ENCODE measurements at places on chromosomes 3 and 15.

- DNase-seq, result no peak
Measured at GRCh38 chr3:4493941-4494894, 1.1 kb downstream of the ITPR1 start.

GRCh38 chr3:70933105-70933810 lies 620.8 kb upstream of the MDFIC2 start:
- DNase-seq, result no peak

GRCh38 chr15:66486887-66487286 lies 10.7 kb downstream of the SNAPC5 start:
- DNase-seq, result no peak

DNA sequence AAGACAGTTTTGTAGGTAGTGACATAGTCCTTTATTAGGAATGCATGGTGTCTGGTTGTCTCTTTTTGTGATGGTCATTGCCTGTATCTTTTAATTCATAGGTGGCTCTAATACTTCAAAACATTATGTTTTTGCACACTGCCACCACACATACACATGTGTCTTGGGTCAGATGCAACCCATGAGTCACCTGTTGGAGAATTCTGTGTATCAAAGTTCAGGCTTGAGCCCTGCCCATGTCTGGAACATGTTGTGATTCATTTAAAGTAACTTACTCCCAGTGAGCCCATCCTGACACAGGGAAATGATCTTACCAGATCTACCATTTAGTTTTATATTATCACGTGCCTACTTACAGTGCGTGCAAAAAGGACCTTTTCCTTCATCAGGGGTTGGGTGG lies 142.7 kb downstream of the GHSR start:
- no peak for DNase-seq

DNA sequence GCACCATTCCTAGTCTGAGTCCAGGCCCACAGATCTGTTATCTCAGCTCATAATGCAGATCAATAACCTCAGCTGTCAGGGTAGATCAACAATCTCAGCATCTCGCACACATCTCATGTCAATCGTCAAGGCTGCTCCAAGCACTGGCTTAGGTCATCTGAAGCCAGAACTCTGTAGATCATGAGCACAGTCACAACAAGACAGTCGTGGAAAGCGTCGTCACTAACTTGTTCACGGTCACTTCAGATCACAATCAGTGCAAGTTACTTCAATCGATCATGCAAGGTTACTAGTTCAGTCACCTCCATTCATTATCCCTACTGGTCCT lies 71.8 kb downstream of the RBPMS2 start:
- no peak for DNase-seq

DNA sequence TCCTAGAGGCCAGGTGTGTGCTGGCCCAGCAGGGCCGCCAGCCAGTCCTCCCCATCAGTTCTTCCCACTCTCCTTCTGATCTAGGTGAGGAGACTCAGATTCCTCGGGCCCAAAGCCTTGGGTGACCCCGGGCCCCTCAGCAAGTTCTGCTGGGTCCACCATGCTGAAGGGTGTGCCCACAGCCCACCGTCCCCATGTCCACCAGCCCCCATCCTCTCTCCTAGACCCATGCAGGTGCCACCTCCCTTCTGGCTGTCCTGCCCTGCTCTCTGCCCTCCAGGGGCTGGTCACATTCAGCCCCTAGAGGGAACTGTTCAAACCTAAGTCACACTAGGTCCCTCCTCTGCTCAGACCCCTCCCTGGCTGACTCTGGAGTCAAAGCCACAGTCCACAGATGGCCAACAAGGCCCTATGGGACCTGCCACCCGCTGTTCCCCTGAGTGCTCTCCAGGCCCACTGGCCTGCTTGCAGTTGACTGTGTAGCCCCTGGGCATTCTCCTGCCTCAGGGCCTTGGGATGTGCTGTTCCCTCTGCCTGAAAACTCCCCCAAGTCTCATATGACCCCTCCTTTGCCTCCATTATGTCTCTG lies 878 bp upstream of the TLR9 start:
- no peak for DNase-seq

GRCh38 chr3:61858054-61858453 lies 296.7 kb downstream of the PTPRG start:
- no peak for DNase-seq

DNA sequence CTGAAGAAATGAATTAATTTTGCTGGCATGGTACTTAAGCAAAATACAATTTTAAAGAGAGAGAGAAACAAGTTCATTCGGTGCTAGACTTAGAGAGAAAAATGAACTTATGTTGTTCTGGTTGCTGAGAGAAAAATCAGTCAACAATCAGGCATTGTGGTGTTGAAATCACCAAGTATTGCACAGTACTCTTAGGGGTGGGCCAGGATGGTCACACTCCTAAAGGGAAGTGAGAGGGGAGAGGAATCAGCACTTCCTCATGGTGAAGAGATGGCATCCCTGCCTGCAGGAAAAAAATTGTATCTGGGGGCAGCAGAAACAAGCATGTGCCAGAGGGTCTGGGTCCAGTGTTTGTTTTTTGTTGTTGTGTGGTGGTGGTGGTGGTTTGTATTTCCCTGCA lies 7.0 kb upstream of the DMXL2 start:
- no peak for DNase-seq

GRCh38 chr15:30001602-30002001 lies 81.2 kb upstream of the GOLGA8J start:
- no peak for DNase-seq

GRCh38 chr3:69815970-69816369 lies 76.7 kb downstream of the MITF start:
- DNase-seq, result no peak

GRCh38 chr3:166211451-166211850 lies 374.2 kb upstream of the BCHE start:
- DNase-seq, result no peak

- DNase-seq, result no peak
Measured at GRCh38 chr15:85752124-85752475, 42.6 kb downstream of the KLHL25 start.

- no peak for DNase-seq
Measured at GRCh38 chr3:34363881-34364280, 565.5 kb downstream of the PDCD6IP start.

GRCh38 chr3:32685543-32686185 lies 676 bp downstream of the CNOT10 start:
- DNase-seq, result no peak

- no peak for DNase-seq
Measured at GRCh38 chr3:182812123-182812522, 18.8 kb downstream of the ATP11B start.

DNA sequence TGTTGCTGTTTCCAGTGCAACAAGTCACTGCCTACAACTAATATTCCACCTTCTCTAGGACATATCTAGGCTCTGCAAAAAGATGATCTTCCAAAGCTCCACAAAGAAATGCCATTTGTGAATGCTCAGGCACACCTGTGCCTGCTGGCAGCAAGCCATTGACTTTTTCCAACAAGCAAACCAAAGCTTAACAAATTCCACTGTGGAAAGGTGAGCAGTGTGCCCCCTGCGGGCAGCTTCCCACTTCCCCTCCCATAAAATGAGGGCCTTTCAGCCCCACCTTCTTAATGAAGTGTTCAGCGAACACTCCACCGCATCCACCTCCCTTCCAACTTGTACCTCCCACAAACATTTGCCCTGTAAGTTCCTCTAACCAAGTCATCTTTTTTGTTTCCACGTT lies 157.5 kb upstream of the SLC24A5 start:
- DNase-seq, result no peak

GRCh38 chr3:43523454-43524053 lies 98.3 kb downstream of the ANO10 start:
- DNase-seq, result no peak

DNA sequence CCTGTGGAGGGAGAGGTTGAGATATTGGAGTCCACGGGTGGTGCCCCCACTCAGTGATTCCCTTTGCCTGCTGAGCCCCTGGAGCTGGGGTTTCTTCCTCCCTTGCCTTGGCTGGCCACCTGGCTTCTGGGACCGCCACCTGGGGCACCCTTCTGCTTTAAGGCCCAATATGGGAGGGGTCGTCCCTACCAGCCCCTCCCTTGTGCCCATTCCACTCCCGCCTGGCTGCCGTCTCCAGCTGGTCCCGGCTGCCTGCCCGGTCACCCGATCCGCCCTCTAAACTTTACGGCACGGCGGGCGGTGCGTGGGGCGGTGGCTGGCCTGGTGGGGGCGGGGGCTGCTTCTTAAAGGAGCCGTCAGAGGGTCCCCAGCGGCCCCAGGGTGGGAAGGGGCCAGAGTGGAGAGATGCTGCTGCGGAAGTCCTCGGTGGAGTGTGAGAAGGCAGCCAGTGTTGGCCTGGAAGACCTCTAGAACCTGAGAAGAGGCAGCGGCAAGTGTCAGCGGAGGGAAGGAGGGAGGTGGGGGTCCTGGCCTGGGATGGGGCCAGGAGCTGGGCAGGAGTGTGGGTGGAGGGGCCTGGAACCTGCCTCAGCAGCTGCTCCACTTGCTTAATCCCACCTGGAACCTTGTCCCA lies 1.6 kb upstream of the SEMA3B start:
- no peak for DNase-seq

DNA sequence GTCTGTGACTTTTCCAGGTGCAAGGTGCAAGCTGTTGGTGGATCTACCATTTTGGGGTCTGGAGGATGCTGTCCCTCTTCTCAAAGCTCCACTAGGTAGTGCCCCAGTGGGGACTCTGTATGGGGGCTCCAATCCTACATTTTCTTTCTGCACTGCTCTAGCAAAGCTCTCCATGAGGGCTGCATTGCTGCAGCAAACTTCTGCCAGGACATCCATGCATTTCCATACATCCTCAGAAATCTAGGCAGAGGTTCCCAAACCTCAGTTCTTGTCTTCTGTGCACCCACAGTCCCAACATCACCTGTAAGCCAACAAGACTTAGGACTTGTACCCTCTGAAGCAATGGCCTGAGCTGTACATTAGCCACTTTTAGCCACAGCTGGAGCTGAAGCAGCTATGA lies 694.5 kb upstream of the BCHE start:
- no peak for DNase-seq

DNA sequence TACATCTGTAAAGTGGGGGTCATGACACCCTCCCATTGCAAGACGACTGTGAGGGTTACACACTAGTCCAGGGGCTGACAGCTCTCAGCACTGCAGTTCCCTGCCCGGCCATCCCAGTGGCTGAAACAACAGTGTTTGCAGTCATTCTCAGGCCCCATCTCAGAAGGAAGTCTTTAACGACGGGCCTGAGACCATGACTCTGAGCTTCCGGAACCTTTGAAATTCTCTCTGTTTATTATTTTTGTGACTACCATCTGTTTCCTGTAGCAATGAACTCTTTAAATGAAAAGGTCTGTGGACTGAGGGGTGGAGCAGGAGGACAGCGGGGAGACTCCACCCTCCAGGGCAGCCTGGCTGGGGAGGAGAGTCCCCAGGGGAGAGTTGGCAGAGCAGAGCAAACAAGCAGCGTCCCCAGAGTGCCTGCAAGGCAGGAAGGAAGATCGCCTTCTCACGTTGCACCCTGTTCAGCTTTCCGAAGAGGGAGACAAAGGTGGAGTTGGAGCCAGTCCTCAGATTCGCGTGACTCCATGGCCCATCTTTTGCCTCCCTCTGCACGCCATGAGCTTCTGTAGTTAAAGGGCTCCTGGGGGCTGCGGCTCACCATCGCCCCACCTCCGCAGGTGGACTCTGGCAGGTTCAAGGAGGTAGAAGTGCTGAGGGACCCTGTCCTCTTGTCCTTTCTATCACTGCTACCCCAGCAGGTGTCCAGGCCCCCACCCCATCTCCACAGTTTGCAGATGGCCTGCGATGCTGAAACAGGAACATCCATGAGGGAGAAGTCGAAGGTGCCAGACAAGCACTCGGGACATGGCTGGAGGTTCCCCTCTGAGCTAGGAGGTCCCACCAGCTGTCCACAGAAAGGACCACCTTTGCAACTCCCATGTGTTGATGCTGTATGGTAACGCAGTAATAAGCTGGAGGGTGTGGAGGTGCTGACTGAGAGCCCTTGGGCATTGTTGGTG lies 525.8 kb upstream of the PROK2 start:
- no peak for DNase-seq

DNA sequence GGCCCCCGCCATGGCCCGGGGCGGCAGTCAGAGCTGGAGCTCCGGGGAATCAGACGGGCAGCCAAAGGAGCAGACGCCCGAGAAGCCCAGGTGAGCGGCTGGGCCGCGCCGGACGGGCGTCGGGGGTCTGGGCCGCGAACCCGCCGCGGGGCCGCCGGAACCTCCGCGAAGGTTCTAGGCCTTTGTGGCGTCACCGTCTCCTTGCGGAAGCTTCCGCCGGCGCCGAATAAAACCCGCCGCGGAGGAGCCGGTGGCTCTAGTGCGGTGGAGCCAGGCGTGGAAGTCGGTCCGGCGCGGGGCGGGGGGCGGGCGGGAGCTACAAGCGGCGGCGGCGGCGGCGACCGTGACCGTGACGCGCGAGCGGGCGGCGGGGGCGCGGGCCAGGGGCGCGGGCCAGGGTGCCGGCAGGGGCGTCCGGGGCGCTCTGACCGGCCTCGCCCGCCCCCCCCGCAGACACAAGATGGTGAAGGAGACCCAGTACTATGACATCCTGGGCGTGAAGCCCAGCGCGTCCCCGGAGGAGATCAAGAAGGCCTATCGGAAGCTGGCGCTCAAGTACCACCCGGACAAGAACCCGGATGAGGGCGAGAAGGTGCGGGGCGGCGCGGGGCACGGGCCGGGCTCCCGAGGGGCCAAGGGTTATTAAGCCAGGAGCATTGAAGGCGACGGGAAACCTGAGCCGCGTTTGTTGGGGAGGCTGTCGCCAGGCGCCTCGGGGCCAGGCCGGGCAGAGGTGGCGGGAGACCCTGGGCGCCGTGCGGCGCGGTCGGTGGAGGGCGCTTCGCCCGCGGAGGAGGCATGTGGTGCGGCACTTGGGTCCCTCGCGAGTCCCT lies at the start of gene DNAJA4:
TSS of gene DNAJA4 (plus strand) at position 259 of the 833 bp plus-strand sequence. CDS start at position 461, 202 bp downstream.
- no peak for DNase-seq

- DNase-seq, result no peak
Measured at GRCh38 chr3:152488449-152488848, 219.7 kb downstream of the MBNL1 start.

GRCh38 chr15:71529361-71529760 lies 281.0 kb upstream of the NR2E3 start:
- DNase-seq, result no peak

DNA sequence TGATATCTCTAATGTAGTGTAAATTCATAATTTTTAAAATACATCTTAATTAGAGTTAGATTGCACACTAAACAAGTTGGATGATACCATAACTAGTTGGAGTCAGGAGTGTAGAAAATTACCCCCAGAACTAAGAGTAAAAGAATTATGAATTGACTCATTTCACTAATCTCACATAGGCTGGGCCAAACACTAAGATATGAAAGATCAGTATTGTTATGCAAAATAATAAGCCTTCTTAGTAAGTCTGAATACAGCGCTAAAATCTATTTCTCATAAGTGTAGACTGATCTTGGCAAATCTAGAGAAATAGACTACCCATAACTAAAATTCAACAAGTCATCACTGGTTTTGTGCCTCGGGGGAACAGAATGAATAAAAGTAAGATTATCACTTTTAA lies 979.0 kb downstream of the ROBO1 start:
- DNase-seq, result no peak

Measured in esophagus squamous epithelium (tissue), 5 donors.